Stimulated activated CD8-positive, alpha-beta memory T cell treated with anti-CD3 and anti-CD28 coated beads, Interleukin-4, amount 100 ng/mL, for 48 hours (primary cell): ENCODE measurements at places on chromosomes 1 and 21.

GRCh38 chr21:34845521-34846451, 177.0 kb downstream of the CLIC6 start:
- peak; percentile 54 for DNase-seq

- peak; percentile 27 for DNase-seq
Observed at GRCh38 chr1:35298464-35298863, 30.0 kb downstream of the ZMYM4 start.

DNA sequence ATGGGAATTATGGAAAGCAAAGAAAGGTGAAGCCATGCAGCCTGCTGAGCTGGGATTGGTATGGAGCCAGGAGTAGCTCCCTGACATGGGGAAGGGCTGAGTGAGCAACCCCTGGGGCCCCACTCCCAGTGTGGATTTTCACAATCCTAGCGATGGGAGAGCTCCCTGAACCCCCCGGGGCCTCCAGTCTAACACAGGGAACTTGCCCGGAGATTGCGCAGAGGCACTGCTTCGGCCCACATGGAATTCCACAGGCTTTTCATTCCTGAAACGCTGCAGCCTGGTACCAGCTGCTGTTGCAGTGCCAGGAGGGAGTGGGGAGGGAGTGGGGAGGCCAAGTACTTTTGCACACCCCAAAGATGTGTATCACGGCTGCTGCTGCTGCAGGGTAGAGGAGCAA, 110.4 kb upstream of the C21orf91 start:
- no peak for DNase-seq

DNA sequence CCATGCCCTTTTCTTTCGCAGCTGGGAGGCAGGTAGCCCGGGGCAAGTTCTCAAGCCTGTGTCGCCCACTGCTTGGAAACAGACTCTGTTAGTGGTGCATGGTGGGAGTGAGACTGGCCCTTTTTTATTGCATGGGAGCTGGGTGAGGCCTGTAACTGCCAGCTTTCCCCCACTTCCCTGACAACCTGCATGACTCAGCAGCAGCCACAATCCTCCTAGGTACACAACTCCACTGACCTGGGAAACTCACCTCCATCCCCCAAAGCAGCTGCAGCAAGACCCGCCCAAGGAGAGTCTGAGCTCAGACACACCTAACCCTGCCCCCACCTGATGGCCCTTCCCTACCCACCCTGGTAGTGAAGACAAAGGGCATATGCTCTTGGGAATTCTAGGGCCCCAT, 25.8 kb downstream of the PIGP start:
- no peak for DNase-seq

DNA sequence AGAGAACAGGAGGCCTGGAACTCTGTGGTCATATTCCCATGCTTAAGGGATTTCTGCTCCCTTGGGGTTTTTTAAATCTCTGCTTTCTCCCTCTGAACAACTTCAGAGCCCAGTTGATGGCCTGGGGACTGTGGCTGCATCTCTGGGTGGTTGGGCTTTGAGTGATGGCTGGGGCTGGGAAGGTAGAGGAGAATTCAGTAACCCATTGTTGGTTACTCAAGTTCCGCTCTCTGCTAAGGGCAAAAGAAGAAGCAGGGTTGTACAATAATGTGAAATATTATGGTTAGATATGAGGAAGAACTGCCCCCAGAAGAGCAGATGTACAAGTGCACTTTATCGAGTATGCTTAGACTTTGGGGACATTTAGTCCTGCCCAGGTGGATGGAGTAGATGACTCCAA, 72.1 kb upstream of the CNTN2 start:
- no peak for DNase-seq

GRCh38 chr1:230979389-230979716, 459 bp downstream of the ARV1 start:
- no peak for DNase-seq
